Osteocyte (in vitro differentiated cells): ENCODE measurements at places on chromosomes 16 and 17.

- DNase-seq = no peak
These were observed 6.1 kb downstream of the GNAO1 start for GRCh38 chr16:56197192-56197992.

DNA sequence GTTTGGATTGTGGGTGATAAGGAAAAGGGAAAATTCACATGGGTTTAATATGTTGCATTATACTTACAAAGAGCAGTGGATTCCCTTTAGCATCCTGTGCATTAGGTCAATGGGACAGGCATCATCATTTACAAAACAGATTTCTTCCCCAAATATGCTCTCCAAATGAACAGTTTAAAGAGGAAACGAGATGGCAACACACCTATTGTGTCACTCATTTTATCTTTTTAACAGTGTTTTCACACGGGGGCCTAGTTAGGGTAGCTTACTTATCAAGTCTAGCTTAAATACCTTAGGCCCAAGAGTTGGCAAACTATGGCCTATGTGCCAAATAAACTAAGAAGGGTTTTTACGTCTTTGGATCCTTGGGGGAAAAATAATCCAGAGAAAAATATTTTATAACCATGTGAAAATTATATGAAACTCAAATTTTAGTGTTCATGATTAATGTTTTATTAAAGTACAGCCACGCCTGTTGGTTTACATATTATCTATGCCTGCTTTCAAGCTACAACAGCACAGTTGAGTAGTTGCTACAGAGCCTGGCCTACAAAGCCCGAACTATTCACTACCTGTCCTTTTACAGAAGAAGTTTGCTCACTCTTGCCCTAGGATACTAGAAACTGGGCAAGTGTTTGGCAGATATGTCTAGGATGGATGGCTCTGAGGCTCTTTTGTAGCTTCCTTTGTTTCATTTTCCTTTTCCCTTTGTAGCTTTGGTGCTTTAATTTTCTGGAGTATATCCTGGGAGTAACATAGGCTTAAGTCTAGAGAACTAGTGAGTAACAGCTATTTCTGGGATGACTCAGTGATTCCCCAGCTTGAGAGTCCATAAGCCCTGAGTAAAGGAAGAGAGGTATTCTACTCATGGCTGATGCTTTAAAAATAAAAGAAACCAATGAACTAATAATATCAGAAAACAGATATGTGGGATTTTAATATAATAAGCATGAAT is 12.4 kb downstream of the NUP93 start:
- DNase-seq = no peak

DNA sequence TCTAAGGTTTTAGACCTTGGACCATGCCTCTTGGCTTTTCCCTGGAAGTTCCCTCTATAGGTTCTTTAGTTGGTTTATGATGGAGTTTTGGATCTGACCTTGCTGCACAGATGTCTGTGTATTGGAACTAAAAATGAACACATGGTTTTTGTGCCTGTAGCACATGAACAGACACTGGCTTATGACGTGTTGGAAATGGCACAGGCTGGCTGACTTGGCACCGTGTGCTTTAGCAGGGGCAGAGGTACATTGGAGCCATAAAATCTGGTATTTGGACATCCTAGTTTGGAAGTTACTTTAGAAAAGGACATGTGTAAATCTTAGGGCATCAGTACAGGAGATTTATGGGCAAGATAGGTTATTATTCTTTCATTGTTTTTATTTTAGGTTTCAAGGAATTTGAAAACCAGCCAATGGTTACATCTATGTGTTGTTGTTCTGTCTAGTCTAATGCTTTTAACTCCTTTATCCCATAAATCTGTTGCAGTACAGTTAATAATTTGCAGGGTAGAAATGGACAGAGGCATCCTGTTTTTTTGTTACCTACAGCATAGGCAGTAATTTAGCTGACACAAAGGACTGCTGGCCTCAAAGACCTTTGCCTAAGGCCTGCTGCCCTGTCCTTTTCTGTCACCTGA is 6.0 kb downstream of the SOCS7 start:
- DNase-seq = no peak

GRCh38 chr16:49602201-49602975 is 228.8 kb downstream of the C16orf78 start:
- DNase-seq = peak; percentile 81

- peak; percentile 59 for DNase-seq
These were observed 4.0 kb upstream of the CDK5R1 start for GRCh38 chr17:32482568-32483320.

DNA sequence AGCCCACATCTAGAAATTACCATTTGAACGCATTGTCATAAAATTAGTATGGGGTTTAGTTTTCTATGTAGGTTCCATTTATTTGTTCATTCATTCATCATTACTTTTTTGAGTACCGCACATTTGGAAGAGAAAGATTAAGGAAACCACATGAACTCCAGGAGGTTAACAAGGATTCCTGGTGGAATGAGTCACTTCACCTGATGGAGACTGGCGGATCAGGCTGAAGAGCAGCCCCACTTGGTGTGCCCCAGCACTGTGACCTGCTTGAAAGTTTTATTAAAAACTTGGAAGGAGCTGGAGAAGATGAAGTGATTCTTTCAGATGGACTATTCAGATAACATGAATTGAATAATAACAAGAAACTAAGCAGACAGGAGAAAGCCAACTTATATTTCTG is 293.6 kb upstream of the CDH11 start:
- DNase-seq = no peak

GRCh38 chr16:73231944-73232554 is 184.1 kb upstream of the ZFHX3 start:
- DNase-seq = no peak

DNA sequence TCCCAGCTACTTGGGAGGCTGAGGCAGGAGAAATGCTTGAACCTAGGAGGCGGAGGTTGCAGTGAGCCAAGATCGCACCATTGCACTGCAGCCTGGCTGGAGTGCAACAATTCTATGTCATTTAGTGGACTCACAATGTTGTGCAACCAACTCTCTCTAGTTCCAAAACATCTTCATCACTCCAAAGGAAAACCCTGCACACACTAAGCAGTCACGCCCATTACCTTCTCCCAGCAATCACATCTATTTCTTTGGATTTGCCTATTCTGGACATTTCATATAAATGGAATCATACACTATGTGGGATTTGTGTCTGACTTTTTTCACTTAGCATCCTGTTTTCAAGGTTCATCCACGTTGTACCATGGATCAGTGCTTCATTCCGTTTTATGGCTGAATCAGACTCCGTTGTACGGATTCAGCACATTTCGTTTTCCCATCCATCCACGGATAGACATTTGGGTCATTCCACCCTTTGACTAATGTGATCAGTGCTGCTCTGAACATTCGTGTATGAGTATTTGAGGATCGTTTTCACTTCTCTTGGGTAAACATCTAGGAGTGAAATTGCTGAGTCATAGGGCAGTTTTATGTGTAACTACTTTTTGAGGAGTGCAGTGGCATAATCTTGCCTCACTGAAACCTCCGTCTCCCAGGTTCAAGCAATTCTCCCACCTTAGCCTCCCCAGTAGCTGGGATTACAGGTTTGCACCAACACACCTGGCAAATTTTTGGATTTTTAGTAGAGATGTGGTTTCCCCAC is 45.4 kb upstream of the EMP2 start:
- no peak for DNase-seq

- DNase-seq = no peak
These were observed 3.6 kb upstream of the ITGA3 start for GRCh38 chr17:50052241-50052796.

- DNase-seq = no peak
These were observed 40.6 kb upstream of the MMD start for GRCh38 chr17:55462234-55462633.

DNA sequence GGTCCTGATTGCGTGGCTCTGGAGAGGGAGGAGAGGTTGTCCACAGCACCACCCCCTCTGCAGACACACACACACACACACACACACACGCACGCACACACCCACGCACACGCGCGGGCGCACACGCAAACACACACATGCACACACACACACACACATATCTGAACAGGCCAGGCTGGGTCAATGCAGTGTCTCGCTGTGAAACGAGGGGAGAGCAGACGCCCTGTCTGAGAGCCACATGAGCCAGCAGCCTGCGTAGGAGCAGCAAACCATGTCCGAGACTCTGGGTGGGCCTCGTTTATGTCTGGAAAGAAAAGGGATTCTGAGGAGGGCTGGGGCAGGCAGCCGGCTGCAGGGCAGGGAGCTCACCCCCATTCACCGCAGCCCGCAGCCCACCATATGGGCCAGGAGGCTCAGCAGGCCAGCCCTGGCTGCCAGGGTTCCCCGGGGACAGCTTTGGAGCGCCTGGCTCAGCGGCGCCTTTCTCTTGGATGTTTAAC is 93.3 kb upstream of the TNRC6C start:
- no peak for DNase-seq
